ENCODE measurements at places on chromosomes 2 and 18.

GRCh38 chr2:105373895-105374401 is 24.9 kb downstream of the FHL2 start:
- no peak for DNase-seq

- DNase-seq = no peak
Observed at GRCh38 chr2:143899987-143900386, 619.9 kb downstream of the ZEB2 start.

- DNase-seq = no peak
Observed at GRCh38 chr2:28352610-28353195, 40.0 kb upstream of the FOSL2 start.

GRCh38 chr2:200042944-200043343 is 87.6 kb downstream of the MAIP1 start:
- DNase-seq = no peak

- no peak for DNase-seq
Observed at GRCh38 chr2:127453392-127454171, 35.4 kb downstream of the PROC start.

GRCh38 chr2:201820383-201821007 is 14.2 kb downstream of the CDK15 start:
- no peak for DNase-seq

GRCh38 chr2:24245986-24246776 is 71.3 kb downstream of the FAM228A start:
- no peak for DNase-seq

GRCh38 chr2:211333377-211333776 is 777.0 kb downstream of the CPS1 start:
- DNase-seq = no peak

GRCh38 chr2:128565441-128565840 is 246.8 kb upstream of the HS6ST1 start:
- DNase-seq = no peak
